ENCODE measurements at places on chromosomes 11 and 22. TPM values are rescaled to one million over a fixed set of nuclear protein-coding genes. Genes with fewer than 3 reads are reported as not detected.

DNA sequence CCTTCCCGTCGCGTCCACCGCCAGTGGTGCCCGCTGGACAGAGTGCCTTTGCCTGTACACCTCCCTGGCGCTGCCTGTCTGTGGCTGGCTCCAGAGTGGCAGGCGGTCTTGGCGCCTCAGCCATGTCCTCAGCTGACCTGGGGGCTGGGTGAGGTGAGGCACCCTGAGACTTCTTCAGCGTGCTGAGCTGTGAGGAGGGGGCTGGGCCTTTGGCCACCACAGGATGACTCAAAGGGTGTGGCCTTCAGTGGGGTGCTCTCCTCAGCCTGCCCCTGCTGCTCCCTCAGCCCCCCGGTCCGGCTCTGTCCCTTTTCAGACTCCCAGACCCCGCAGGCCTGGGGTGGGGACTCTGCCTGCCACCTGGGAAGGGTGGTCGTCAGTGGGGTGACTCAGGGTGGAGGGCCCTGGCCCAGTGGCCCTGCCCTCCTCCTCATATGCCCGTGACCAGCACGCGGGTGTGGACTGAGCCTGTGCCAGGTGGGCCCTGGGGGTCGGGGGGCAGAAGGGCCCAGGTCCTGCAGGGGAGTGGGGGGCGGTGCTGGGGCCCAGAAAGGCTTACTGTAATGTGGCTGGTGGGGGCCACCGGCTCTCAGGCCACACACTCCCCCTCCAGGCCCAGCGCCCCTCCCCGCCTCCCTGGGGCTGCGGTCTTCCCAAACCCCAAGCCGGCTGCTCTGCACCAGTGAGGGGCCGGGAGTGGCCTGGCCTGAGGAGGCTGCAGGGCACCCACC lies 15.9 kb downstream of the CRELD2 start:
- no peak for DNase-seq
- peaks cover 12% of the 10 kb centered on the region for H3K4me1 ChIP-seq
- peaks cover 3% of the 10 kb centered on the region for H3K27me3 ChIP-seq

- H3K27ac ChIP-seq = no peak overlapping the region
- H3K4me3 ChIP-seq = no peak overlapping the region
- DNase-seq = no peak
- H3K4me1 ChIP-seq = peaks cover 8% of the 10 kb centered on the region
- no peaks in the 10 kb centered on the region for H3K36me3 ChIP-seq
Observed at GRCh38 chr11:128892866-128893565, 1.9 kb downstream of the KCNJ5 start.

- H3K36me3 ChIP-seq = no peaks in the 10 kb centered on the region
- no peaks in the 10 kb centered on the region for H3K27me3 ChIP-seq
- no peaks in the 10 kb centered on the region for H3K4me1 ChIP-seq
- H3K4me3 ChIP-seq = no peak overlapping the region
Observed at GRCh38 chr11:5151713-5152153, 2.8 kb downstream of the OR52A1 start.

DNA sequence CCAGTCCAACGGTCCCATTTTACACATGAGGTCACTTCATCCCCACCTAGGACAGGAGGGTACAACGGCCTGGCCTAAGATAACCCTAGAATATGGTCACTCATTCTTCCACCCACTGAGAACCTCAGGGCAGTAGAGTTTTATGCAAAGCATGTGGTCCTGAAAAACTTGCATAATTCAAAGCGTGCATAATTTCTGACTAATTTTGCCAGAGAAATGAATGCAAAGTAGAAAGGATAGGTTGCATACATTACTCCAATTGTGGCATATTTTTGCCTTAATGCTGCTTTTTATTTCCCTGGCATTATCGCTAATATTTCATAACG lies 32.5 kb upstream of the SLC35C1 start:
- no peaks in the 10 kb centered on the region for H3K36me3 ChIP-seq
- H3K27ac ChIP-seq = no peak overlapping the region
- no peak overlapping the region for H3K4me3 ChIP-seq

GRCh38 chr11:67438158-67438902 lies 848 bp upstream of the PTPRCAP start:
- no peaks in the 10 kb centered on the region for H3K27me3 ChIP-seq
- H3K36me3 ChIP-seq = peaks cover 45% of the 10 kb centered on the region
- peak overlapping the region; percentile 94 for H3K27ac ChIP-seq
- DNase-seq = no peak
- H3K4me1 ChIP-seq = peaks cover 63% of the 10 kb centered on the region

DNA sequence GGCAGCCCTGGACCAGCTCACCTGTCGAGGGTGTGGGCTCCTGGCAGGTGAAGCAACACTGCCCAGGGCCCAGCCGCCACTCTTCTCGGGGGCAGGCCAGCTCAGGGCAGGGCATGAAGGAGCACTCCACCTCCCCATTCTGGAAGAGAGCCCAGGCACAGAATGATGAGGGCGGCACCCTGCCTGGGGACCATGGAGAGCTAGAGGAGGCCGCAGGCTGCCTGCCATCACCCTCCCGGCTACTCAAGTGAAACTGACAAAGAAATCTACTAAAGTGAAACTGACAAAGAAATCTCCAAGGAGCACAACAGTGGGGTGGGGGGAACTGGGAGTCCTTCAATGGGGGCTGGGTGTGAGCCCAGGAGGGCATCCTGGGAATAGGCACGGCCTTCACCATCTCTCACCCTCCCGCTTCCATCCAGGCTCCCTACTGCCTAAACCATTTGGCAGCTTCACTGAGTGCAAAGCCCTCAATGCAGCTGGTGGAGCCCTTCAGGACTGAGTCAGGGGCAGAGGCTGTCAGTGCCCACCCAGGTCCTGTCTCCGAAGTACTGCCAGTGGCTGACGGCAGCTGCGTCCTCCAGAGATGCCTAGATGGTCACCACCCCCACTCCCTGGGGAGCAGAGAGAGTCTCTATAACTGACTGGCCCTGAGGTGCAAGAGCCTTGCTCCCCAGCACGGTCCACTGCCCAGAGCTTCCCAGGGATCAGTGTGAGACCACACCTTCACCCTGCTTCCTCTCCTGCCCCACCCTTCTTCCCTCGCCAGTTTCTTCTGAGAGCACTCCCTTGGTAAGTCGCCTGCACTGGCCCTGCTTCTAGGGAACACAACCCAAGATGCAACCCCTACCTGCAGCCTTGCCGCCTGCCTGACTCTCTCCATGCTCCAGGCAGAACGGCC lies 21.7 kb downstream of the VWCE start:
- H3K27me3 ChIP-seq = no peaks in the 10 kb centered on the region
- no peaks in the 10 kb centered on the region for H3K4me1 ChIP-seq
- DNase-seq = no peak
- no peak overlapping the region for H3K27ac ChIP-seq
- no peak overlapping the region for H3K4me3 ChIP-seq
- peaks cover 8% of the 10 kb centered on the region for H3K36me3 ChIP-seq

- no peaks in the 10 kb centered on the region for H3K4me1 ChIP-seq
- H3K4me3 ChIP-seq = no peak overlapping the region
- H3K36me3 ChIP-seq = peaks cover 4% of the 10 kb centered on the region
- DNase-seq = no peak
Observed at GRCh38 chr22:25644122-25644521, 79.6 kb downstream of the GRK3 start.

DNA sequence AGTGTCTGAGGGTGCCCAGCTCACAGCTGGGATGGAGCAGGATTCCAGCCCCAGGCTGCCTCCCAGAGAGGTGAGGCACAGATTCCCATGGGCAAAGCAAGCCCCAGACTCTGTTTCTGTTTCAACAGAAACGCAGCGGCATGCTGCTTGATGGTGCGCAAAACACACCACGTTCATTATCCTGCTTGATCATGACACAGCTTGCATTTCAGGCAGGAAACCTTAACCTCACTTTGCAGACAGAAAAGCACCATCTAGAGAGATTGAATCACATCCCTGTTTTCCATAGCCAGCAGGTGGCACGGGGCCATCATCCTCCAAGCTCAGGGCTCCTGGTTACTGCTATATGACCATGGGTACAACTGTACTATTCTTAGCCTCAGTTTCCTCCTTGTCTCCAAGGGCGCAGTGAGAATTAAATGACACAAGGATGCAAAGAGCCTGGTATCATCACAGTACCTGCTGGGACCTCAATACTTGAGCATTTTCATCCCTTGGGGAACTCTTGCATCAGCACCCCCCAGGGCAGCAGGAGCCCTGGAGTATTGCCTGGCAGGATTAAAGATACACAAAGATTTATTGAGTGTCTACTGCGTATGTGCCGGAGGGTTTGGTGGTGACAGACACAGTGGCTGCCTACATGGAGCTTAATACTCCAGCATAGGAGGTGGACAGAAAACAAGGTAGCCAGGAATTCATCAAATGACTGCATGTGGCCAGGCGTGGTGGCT lies 110.0 kb downstream of the TP53I11 start:
- H3K27me3 ChIP-seq = no peaks in the 10 kb centered on the region
- H3K36me3 ChIP-seq = no peaks in the 10 kb centered on the region
- H3K4me3 ChIP-seq = no peak overlapping the region
- DNase-seq = no peak

DNA sequence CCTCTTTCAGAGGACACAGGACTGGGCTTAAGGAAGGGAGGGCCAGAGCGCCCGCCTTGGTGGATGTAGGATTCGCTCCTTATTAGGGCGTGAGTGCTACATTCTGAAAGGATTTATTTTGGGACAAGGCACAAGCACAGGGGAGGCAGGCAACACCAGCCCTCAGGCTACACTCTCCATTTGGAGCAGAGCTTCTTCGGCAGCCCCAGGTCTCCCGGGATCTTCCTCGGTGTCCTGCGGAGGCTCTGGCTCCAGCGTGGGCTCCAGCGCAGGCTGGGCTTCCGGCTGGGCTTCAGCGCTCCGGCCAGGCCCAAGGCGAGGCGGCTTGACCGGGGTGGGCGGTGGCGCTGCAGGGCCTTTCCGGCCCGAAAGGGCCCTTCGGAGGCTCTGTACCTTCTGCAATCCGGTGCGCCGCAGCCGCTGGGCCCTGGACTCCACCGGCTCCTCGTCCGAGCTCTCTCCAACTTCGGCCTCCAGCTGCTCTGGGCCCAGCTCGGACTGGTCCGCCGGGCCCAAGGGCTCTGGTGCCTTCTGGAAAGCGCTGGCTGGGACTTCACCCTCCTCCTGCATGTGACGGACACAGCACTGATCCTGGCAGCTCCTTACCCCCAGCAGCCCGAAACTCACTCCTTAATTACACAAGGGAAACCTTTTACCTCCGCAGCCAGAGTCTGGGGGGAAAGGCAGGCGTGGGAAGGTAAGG lies 1.1 kb downstream of the CAVIN3 start:
- peak overlapping the region; percentile 49 for H3K27ac ChIP-seq
- H3K4me3 ChIP-seq = peak overlapping the region; percentile 19
- no peaks in the 10 kb centered on the region for H3K4me1 ChIP-seq
- no peaks in the 10 kb centered on the region for H3K36me3 ChIP-seq
- DNase-seq = no peak
- H3K27me3 ChIP-seq = peaks cover 33% of the 10 kb centered on the region

DNA sequence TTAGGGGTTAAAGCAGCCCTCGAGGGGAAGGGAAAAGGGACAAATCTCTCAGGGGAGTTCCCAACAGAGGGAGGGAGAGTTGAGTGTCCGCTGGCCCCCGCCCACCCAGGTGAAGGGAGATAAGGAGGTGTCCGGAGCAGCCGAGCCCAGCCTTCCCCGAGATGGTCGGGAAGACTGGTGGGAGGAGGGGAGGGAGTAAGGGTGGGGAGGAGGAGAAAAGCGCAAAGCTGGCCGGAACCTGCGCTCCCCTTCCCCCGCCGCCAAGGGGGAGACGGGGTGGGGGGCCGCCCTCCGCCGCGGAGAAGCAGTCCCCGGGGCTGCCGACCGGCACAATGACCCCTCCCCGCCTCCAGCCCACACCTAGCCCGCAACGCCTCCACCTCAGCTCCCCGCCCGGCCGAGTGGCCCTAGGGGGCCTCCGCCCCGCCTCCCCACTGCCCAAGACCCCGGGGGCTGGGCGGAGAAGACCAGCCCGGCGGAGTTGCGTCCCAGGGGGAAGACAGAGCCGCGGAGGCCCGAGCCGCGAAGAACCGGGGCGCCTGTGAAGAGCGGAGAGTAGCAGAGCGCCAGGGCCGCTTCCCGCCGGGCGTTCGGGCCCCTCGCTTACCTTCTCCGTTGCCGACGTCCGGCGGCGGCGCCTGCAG lies 479 bp downstream of the RSF1 start:
- no peak for DNase-seq
- peak overlapping the region; percentile 97 for H3K27ac ChIP-seq
- peak overlapping the region; percentile 80 for H3K4me3 ChIP-seq

- no peak overlapping the region for H3K27ac ChIP-seq
- DNase-seq = no peak
- no peak overlapping the region for H3K4me3 ChIP-seq
- peaks cover 18% of the 10 kb centered on the region for H3K27me3 ChIP-seq
- no peaks in the 10 kb centered on the region for H3K36me3 ChIP-seq
Observed at GRCh38 chr11:1351278-1351937, 38.3 kb upstream of the BRSK2 start.

- H3K36me3 ChIP-seq = no peaks in the 10 kb centered on the region
- peak overlapping the region; percentile 91 for H3K27ac ChIP-seq
- no peaks in the 10 kb centered on the region for H3K27me3 ChIP-seq
- H3K4me3 ChIP-seq = no peak overlapping the region
Observed at GRCh38 chr11:78351193-78351592, 66.4 kb downstream of the GAB2 start.

GRCh38 chr11:84021291-84021690 lies 735.1 kb upstream of the CCDC90B start:
- H3K4me1 ChIP-seq = no peaks in the 10 kb centered on the region
- no peak for DNase-seq
- no peaks in the 10 kb centered on the region for H3K27me3 ChIP-seq
- H3K4me3 ChIP-seq = no peak overlapping the region

- no peak overlapping the region for H3K4me3 ChIP-seq
- no peaks in the 10 kb centered on the region for H3K27me3 ChIP-seq
- DNase-seq = no peak
- H3K27ac ChIP-seq = no peak overlapping the region
- H3K36me3 ChIP-seq = peaks cover 87% of the 10 kb centered on the region
Observed at GRCh38 chr22:29813563-29813962, 24.5 kb downstream of the ASCC2 start.

- peak; percentile 27 for DNase-seq
- H3K27me3 ChIP-seq = no peaks in the 10 kb centered on the region
- peaks cover 40% of the 10 kb centered on the region for H3K4me1 ChIP-seq
Observed at GRCh38 chr22:46436595-46437175, 100.7 kb downstream of the CELSR1 start.

DNA sequence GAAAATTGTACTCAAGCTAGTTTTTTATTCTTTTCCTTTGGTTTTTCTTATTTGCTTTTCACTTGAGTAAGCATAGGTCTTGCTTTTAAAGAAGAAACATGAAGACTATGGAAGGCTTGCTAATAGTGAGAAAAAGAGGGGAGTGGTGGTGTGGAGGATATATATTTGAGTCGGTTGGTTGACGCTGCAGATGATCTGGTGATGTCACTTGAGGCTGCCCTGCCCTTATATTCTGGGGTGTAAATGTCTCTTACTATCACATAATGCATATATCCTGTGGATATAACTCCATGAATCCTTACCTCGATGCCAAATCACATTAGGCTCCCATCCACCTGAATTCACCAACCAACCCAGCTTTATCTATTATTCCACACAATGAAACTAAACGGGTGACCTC lies 2.9 kb downstream of the GRIA4 start:
- no peak overlapping the region for H3K27ac ChIP-seq
- H3K27me3 ChIP-seq = peaks cover 5% of the 10 kb centered on the region
- H3K4me1 ChIP-seq = no peaks in the 10 kb centered on the region
- H3K4me3 ChIP-seq = no peak overlapping the region

- peaks cover 99% of the 10 kb centered on the region for H3K27me3 ChIP-seq
- peaks cover 39% of the 10 kb centered on the region for H3K4me1 ChIP-seq
- H3K36me3 ChIP-seq = no peaks in the 10 kb centered on the region
- peak overlapping the region; percentile 23 for H3K4me3 ChIP-seq
Observed at GRCh38 chr22:19766511-19767426, 6.2 kb downstream of the TBX1 start.

KCNJ1 gene
- total RNA-seq = 0.19 TPM

BCR gene
- total RNA-seq = 17.9 TPM

DNAJB13 gene
- 0.24 TPM for total RNA-seq

RASL10A gene
- 0.47 TPM for total RNA-seq

C11orf86 gene
- not detected for total RNA-seq
